ENCODE measurements at places on chromosomes 12 and 14.

DNA sequence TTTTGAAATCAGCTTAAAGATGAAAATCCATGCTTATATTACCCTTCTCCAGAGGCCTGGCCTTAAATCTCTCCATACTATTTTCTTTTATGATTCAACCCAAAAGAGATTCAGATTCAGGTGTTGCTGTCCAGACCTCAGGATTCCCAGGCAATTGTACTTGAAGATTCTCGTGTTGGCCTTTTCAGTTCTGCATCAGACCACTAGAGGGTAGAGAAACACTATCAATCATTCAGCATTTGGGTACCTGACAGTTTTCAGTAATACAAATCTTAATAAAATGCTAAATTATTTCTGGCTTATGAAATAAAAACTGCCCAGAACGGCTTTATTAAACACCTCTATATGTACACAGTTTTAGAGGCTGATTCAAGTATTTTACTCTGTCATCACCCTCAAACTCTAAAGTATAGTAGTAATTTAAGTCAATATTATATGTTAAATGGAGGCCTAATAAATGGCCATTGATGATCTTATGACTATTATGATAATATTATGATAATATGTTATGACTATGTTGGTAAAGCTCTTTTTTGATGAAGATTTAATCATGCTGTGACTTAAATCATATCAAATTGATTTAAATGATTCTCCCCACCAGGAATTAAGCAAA is 301.1 kb downstream of the DUSP6 start:
- DNase-seq: no peak

GRCh38 chr12:48197971-48198671 is 5.0 kb downstream of the OR10AD1 start:
- DNase-seq: peak; percentile 84

- DNase-seq: no peak
These were observed 414.0 kb downstream of the SOX5 start for GRCh38 chr12:23535441-23535840.

DNA sequence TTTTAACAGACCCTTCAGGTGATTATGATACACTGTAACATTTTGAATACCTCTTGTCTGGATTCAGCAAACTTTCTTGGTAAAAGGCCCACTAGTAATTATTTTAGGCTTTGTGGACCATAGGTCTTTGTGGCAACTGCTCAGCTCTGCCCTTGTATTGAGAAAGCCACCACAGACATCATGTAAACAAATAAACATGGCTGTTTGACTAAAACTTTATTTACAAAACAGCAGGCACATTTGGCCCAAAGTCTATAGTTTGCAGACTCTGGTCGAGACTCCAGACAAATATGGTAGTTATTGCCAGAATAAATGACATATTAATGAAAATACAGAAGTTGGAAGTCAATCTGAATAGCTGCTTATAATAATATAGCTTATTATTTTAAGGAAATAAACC is 18.2 kb downstream of the NAA30 start:
- no peak for DNase-seq

DNA sequence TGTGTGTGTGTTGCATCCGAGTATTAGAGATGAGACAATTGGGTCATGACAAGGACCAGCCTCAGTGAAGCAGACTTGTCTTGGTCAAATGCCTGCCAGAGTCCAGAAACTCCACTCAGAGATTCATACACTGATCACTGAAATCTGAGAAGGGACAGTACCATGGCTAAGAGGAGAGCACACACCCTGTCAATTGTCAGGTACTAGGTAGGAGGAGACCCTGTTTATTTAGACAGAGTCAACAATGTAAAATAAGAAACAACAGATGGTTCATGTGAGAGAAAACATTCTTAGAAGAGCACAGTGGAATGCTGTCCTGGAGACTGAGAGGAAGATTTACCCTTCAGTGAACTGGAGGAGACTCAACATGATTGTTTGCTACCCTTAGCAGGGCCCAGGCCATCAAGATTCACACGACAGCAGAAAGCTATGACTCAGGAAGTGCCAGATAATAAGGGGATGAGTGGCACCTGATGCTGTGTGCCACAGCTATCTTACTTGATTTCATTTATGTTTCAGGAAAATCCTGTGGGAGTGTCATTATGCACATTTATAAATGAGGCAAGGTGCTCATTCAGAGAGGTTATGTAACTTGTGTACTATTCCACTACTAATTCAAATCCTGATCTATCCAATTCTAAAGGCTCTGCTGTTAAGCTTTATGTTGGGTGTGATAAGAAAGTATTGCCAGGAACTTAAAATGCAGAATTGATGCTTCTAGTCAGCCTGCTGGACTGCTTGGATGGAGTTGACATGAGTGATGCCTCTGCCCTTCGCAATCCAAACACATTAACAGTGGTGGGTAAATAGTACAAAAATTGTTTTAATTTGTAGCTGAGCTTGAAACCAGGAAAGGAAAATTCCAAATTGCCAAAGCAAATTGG is 136.6 kb upstream of the NEDD1 start:
- no peak for DNase-seq

Measured in stimulated activated CD4-positive, alpha-beta T cell treated with anti-CD3 and anti-CD28 coated beads, Interleukin-12 subunit alpha, Interleukin-12 subunit beta, amount 100 ng/mL, for 48 hours (primary cell).